ENCODE measurements at places on chromosomes 2 and 18.

- DNase-seq = no peak
Observed at GRCh38 chr2:75108937-75109482, 90.3 kb downstream of the TACR1 start.

GRCh38 chr18:9775178-9775577 lies 67.1 kb downstream of the RAB31 start:
- DNase-seq = no peak

DNA sequence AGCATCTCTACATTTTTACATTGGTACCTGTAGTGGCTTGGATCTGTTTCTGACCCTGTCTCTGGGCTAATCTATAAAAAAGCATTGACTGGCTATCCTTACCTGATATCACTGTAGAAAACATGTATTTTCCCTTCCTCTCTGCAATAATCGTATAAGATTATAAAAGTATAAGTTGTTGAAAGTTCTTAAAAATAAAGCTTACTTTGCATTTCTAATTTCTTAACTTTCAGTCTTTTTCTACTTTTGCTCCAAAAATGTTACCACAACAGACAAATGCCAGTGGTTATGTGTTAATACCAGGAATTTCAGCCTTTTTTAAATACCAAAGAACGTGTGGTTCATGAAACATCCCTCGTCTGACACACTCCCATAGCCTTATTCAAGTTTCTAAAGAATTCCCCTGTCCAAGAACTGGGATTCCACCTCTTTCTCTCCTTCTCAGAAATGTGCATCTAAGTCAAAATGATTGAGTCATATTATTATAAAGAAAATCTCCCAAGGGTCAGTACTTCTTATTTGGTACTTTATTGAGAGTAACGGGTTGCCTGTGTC lies 28.5 kb upstream of the ACKR3 start:
- DNase-seq = no peak

- DNase-seq = no peak
Observed at GRCh38 chr2:100527440-100528015, 35.3 kb upstream of the PDCL3 start.
